Activated T-cell treated with anti-CD3 and anti-CD28 coated beads for 1 hour (primary cell): ENCODE measurements at places on chromosomes 3 and 15.

GRCh38 chr15:44542596-44542995 is 5.6 kb downstream of the EIF3J start:
- DNase-seq: no peak

DNA sequence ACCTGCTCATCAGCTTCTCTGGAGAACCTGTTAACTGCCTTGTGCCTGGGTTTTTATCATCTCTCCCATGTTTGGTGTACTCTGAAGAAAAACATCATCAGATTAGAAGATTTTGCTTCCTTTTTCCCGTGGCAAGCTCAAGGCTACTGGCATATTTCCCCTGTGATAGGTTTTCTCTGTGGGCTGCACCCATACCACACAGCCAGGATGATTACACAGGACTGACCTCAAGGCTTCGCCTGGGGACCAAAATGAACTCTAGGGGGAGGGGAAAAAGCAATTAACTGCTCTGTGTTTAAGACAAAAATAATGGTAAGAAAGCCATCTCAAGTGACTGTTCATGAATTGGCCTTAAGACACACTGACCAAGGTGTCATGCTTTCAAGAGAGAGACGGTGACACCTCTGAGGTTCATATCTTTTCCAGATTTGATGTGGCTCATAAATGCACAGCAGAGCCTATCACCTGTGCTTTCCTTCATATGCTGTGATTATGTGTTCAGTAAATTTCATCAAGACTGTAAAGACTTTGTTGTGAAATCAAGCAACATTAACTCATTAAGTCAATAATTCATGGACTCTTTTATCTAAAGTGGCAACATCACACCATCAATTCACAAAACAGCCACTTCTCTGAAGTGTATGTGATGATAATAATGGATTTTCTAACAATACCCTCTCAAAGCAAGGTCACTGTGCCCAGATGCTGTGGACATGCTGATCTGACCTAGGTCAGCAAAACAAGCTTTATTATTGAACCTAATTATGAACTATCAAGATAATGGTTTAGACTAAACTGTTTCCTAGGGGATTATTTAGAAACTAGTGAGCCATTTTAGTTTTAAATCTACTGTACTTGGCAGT is 427.9 kb downstream of the WDR72 start:
- no peak for DNase-seq

DNA sequence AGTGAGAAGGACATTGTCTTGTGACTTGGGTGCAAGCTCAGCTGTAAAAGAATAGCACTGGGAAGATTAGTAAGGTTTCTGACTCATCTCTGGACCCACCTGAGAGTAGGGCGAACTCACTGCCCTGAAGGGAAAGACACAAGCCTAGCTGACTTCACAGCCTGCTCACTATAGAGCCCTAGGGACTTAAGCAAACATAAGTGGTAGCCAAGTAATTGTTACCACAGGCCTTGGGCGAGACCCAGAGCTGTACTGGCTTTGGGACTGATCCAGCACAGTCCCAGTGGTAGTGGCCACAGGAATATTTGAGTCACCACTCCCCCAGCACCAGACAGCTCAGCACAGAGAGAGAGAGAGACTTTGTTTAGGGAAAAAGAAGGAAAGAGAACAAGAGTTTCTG is 429.9 kb downstream of the TBL1XR1 start:
- DNase-seq: no peak

GRCh38 chr3:120983841-120984240 is 75.8 kb downstream of the STXBP5L start:
- DNase-seq: no peak

GRCh38 chr3:88912294-88912877 is 195.0 kb upstream of the EPHA3 start:
- DNase-seq: no peak

DNA sequence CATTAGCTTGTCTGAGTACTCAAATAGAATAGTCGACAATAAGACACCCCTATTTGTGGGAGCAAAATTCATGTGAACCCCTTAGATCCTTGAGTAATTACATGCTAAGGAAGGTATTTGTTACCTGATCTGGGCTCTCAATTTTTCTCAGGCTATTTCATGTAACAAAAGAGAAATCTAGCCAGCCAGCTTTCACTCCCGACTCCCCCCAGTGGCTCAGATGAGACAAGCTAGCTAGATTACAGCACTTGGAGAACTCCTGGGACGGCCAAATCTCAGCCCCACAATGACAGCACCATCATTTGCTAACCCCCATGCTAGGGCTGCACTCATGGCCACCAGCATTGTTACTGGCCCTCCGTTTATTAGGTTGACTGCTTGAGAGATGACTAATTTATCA is 41.3 kb downstream of the GLDN start:
- DNase-seq: no peak

GRCh38 chr3:29759411-29760225 is 478.7 kb downstream of the RBMS3 start:
- DNase-seq: no peak

DNA sequence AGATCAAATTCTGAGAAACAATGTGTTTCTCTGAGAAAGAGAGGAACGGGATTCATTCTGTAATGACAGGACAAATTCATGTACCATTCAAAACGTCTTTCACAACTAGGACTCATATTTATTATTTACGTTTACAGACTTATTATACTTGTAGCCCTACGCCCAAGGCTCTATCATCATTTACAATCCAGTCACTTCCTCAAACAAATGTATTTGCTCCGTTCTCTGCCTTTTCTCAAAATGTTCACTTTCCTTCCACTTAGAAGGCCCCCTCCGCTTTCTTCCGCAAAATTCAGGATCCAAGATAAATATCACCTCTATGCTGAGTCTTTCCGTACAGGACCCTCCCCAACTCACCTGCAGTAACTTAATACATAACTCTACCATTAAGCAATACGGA is 745 bp downstream of the RSL24D1 start:
- DNase-seq: no peak
